Left forelimb (tissue), 1 donor: ENCODE measurements at places on chromosomes 12 and 14.

- DNase-seq = no peak
These were observed 48.8 kb upstream of the HIF1A start for GRCh38 chr14:61646366-61647116.

DNA sequence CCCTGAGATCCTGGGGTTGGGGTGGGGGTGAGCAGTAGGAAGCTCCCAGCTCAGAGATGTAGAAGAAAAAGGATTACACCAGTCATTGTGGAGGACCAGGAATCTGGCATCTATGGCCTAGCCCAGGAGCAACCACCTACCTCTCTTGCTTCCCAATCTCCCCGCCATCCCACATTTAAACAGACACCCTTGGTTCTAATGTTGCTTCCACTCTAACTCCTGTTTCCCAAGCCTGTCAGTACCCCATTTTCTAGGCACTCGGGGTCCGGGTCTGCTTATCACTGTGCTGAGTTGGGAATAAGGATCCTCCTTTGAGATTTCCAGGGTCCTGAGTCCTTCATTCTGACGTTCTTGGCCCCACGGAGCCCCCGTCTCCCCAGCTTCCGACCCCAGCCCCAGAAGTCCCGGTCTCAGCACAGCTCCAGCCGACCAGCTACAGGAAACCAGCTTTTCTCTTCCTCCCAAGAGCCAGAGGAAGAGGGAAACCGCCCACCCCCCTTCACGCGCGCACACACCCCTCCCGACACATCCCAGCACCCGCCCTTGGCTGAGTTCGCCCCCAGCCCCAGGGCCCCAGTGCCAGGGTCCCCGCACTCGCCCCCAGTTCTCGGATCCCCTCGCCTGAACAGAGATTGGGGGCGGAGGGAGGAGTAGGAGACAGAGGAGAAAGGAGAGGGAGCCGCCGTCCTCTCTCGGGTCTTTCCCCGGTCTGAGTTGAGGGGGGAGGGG is 1.2 kb downstream of the ITGA5 start:
- no peak for DNase-seq

DNA sequence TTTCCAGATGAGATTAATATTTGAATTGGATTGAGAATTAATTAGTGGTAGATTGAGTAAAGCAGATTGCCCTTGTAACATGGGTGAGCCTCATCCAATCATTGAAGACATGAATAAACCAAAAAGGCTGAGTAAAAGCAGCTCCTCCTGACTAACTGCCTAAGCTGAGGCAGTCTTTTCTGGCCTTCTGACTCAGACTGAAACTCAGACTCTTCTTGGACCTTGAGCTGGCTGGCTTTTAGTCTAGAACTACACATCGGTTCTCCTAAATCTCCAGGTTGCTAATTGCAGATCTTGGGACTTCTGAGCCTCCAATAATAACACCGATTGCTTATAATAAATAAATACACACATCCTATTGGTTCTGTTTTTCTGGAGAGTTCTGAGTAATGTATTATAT is 24.0 kb downstream of the FKBP11 start:
- no peak for DNase-seq

- no peak for DNase-seq
These were observed 133.6 kb upstream of the SLC35F4 start for GRCh38 chr14:57999471-57999870.
